NCI-H526 treated with DMSO at 0.1 percent for 48 hours (cell line): ENCODE measurements at places on chromosomes 3 and 15.

- DNase-seq: no peak
Measured at GRCh38 chr15:65375871-65376607, 1.8 kb downstream of the IGDCC3 start.

DNA sequence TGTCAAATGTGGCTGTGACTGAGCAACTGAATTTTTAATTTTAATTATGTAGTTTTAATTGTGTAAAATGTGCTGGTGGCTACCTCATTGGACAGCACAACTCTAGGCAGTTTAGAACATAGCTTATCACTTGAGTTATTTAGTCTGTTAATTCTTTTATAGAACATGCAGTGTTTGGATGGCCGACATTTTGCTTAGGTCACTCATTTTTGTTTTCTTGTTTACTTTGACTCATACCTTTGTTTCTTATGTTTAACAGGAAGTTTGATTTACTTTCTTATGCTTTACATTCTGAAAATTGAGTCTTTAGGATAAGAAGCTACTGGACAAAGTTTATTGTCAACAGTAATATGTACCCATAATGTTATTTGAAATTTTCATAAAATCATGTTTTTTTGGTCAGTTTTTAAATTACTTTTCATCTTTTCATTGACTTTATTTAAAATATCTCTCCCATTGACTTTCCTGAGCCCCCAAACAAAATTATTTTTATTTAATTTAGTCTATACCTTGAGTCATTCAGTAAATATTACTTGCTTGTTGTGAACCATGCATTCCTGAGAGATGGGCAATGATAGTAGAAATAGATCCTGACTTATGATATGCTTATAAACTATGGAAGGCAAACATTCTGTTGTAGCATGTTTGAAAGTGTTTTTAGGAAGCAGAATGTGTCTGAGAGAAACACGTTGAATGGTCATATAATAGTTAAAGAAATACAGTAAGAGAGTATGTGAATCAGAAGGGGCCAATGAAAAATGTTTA lies 60.6 kb downstream of the TCF12 start:
- DNase-seq: no peak

DNA sequence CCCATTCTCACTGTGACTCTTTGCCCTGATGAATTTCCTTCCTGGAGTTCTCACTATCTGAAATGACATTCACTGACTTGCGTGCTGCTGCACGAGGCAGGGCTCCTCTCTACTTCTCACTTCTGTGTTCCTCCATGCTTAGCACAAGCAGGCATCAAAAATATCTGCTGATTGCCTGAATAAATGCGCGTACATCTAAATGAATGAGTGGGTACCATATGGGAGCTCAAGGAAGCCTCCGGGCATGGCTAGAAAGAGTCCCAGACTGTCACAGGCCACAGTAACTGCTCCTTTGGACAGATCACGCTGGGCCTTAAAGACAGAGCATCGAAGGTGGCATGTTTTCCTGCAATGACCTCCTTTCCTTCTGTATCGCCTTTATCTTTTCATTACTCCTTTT lies 31.6 kb downstream of the HCN4 start:
- DNase-seq: no peak

DNA sequence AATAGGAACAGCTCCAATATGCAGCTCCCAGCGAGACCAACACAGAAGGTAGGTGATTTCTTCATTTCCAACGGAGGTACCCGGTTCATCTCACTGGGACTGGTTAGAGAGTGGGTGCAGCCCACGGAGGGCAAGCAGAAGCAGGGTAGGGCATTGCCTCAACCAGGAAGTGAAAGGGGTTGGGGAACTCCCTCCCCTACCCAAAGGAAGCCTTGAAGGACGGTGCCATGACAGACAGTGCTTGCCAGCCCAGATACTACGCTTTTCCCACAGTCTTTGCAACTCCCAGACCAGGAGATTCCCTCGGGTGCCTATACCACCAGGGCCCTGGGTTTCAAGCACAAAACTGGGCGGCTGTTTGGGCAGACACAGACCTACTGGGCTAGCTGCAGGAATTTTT lies 576.9 kb upstream of the NECTIN3 start:
- DNase-seq: no peak

- DNase-seq: no peak
Measured at GRCh38 chr3:96478496-96478895, 335.9 kb upstream of the EPHA6 start.

DNA sequence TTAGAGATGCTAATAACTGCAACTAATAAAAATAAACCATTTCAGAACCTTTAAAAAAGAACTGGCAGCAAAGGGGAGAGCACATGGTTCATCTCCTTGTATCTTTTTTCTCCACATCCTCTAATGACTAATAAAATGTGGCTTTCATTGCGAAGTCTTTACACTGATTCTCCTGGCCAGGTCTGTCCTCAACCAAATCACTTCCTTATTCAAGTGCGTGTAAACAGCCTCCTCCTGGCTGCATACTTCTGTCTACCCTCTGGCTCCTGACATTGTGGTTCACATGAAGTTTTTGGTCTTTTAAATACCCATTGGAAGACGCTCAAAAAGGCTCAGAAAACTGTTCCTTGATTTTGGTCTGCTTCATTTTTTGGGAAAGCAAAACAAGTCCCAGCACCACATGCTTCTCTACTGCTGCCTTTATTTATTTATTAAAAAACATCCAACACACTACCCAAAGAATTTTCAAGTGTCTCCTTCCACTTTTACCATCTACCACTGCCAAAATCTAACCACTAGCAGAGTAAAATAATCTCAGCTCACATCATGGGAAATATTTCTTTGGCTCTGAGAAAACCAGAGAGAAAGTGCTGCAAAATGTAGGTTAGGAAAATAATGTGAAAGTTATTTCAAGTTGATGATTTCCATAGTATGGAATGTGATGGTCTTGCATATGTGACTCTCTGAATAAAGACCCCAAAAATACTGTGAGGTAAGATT lies 85.1 kb downstream of the EFL1 start:
- peak; percentile 23 for DNase-seq

GRCh38 chr3:19931767-19932188 lies 2.2 kb downstream of the EFHB start:
- no peak for DNase-seq

GRCh38 chr3:130242850-130243569 lies 102.5 kb upstream of the COL6A5 start:
- DNase-seq: no peak

- DNase-seq: no peak
Measured at GRCh38 chr15:69767191-69767590, 314.6 kb downstream of the RPLP1 start.

GRCh38 chr3:56123487-56123886 lies 344.8 kb downstream of the ERC2 start:
- no peak for DNase-seq

GRCh38 chr3:10006762-10007090 lies 19.5 kb upstream of the FANCD2 start:
- DNase-seq: no peak

DNA sequence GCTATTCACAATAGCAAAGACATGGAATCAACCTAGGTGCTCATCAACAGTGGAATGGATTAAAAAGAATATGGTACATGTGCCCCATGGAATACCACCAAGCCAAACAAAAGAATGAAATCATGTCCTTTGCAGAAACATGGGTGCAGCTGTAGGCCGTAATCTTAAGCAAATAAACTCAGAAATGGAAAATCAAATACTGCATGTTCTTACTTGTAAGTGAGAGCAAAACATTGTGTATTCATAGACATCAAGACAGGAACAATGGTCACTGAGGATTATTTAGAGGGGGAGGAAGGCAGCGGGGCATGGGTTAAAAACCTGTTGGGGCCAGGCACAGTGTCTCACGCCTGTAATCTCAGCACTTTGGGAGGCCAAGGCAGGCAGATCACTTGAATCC lies 304.7 kb upstream of the ROBO2 start:
- no peak for DNase-seq

DNA sequence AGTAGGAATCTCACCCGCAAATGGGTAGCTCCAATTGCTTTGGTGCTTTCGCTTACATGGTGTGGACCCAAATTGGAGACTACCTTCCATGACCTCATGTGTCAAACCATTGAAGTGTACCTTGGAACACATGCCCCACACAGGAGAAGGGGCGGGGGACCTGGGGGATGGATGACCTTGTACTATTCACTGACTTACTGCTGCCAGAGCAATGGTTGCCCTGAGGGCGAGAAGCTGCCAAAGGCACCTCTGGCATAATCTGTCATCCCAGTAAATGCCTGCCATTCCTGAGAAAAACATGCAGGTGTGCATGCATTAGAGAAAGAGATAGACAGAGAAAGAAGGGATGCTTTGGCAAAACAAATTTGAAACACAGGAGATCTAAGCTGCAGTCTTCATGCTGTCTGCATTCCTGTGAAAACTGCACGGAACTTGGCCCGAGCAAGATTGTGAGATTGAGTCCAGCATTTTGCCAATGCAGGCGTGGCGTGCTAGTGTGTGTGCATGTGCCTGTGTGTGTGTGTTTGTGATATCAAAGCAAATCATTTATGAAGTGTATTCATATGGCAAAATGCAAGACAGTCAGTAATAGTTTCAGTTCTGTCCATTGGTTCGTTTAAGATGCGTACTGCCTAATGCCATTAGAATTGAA lies 219.5 kb upstream of the MDFIC2 start:
- no peak for DNase-seq

DNA sequence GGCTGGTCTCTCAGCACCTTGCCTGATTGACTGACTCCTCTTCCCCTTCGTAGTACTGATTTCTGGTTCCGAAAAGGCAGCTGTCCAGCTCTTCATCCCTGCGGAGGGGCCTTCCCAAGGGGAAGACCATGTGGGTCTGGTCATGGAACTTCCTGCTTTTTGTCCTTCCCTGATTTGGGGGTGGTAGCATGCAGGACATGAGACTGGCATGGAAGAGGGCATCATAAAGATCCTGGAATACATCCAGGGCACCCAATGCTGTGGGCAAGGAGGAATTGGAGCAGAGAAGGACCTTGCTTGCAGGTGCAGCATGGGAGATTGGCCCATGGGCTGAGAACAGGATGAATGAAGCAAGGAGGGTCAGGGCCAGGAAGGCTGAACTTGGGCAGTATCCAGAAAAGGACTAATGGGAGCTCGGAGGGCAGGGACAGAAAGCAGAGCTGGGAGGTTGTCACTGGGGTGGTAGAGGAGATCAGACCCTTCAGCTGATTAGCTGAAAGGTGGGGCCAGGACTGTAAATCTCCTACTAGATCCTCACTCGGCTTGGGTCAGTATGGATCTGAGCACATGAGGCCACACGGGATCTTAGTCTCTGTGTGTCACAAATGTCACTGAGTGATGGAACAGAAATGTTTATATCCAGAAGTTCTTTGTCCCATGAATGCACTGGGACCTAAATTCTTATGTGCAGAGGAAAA lies 59.5 kb downstream of the AMOTL2 start:
- DNase-seq: no peak

GRCh38 chr3:170522201-170522600 lies 63.7 kb downstream of the SLC7A14 start:
- peak; percentile 73 for DNase-seq

GRCh38 chr15:49421991-49422390 lies 1.1 kb upstream of the FGF7 start:
- DNase-seq: peak; percentile 10

DNA sequence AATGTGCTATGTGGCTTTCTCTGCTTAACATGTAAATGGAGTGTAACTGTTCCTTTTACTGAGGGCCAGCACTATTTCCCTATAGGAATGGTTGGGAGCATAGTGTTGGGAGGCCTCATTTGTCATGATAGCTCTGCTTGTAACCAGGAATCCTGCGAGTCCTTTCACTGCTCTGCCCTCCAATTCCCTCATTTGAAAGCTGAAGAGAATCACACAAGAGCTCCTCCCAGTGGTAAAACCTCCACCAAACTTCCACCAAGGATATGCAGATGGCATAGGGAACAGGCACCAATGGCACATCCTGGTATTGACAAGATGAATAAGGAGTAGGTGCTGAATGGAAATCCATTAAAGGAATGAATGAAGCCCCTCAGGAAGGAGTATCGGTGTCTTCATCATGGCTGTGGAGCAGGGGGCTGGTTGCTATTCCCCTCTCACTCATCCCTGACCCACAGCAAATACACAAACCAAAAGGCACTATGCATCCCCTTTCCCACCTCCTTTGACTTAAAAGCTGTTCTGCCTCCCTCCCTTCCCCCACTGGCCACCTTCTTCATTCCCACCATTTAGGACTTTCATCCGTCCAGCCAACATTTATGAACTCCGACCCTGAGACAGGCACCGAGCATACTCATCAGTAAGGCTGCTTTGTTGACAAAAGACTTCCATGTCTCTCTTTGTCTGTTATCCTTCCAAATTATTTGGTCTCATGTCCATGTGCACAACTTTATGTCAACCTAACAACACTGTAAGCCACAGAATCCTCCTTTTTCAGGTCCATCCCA lies 560.8 kb downstream of the FOXP1 start:
- DNase-seq: no peak

GRCh38 chr3:32354362-32354778 lies 37.3 kb upstream of the CMTM7 start:
- DNase-seq: no peak

DNA sequence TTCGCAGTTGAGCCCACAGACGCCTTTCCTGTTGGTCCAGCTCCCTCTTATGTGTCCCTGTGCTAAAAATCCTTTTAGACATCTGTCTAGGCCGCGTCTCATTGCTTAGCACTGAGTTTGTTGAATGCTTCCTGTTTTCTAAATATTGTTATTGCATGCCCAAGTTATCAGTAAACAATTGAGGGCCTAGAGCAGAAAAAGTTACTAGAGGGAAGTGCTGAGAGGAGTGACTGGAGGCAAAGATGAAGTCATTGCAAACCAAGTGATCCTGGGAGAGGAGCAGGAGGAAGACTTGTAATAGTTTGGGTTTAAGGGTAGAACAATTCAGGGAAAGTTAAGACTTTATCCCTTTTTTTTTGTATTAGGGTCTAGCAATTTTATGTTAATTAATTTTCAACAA lies 88.1 kb downstream of the DCUN1D1 start:
- DNase-seq: no peak

DNA sequence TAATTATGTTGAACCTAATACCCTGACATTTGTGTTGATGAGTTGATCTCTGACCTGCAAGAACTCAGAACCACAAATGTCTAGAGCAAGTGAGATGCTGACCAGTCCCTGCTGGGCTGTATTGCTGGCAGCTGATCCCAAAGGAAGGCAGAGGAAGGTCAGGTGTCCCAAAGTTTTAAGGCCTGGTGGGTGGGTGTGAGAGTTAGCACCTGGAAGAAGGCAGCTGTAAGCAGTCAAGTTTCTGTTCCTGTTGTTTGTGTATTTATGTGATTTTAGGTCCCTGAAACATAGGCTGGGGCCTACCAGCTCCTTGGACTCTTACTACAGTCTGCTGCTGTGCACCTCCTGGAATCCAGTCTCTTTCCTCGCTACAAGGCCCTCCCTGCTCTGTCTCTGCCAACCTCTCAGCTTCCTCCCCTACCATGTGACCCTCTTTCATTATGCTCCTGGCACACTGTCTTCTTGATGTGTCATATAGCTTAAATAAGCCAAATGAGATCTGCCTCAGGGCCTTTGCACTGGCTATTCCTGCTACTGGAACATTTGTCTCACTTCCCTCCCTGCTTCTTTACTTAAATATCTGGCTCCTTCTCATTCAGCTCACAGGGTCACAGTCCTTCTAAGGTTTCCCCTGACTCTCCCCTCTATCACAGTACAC lies 31.0 kb upstream of the ATOSA start:
- no peak for DNase-seq

- DNase-seq: no peak
Measured at GRCh38 chr15:58322253-58322652, 109.5 kb upstream of the LIPC start.

GRCh38 chr3:196179380-196180308 lies 31.6 kb downstream of the ZDHHC19 start:
- DNase-seq: no peak
